OCI-M1 (cell line): ENCODE measurements at places on chromosomes 2 and 18.
A peak's percentile ranks its signal among the peaks of the same experiment; 100 is the strongest.

- DNase-seq: no peak
Measured at GRCh38 chr2:20012282-20013125, at the start of gene MATN3. Gene MATN3, minus strand, starts transcription at chr2:20012668. Its CDS starts 37 bp downstream, at chr2:20012631.

GRCh38 chr18:77422974-77423867 lies 173.6 kb downstream of the GALR1 start:
- DNase-seq: no peak

- peak; percentile 69 for DNase-seq
Measured at GRCh38 chr2:55441280-55441892, 21.7 kb upstream of the CCDC88A start.

- no peak for DNase-seq
Measured at GRCh38 chr2:113092864-113093612, 25.3 kb downstream of the IL1F10 start.

GRCh38 chr18:1618364-1618763 lies 713.7 kb downstream of the ADCYAP1 start:
- no peak for DNase-seq

GRCh38 chr2:27118525-27119329 lies at the start of gene CGREF1:
Gene CGREF1, minus strand, starts transcription at chr2:27119128. Its CDS starts 14,762 bp downstream, at chr2:27104366.
- DNase-seq: no peak

GRCh38 chr2:50885948-50886347 lies 146.0 kb downstream of the NRXN1 start:
- no peak for DNase-seq

DNA sequence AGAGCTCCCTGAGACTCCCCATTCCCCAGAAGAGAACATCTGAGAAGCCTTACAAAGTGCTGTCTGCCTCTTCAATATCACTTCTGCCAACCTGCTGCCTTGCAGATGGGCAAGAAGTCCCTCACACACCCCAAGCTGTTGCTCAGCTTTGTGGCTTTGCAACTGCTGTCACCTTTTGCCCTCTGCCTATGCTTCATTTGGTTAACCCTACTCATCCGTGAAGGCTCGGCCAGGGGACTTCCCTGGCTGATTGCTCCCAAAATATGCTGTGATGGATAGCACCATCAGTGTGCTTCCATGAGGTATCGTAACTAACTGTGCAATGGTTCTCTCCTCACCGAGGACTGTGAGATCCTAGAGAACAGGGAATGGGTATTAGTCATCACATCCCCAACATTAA lies 88.9 kb upstream of the CYP1B1 start:
- no peak for DNase-seq

DNA sequence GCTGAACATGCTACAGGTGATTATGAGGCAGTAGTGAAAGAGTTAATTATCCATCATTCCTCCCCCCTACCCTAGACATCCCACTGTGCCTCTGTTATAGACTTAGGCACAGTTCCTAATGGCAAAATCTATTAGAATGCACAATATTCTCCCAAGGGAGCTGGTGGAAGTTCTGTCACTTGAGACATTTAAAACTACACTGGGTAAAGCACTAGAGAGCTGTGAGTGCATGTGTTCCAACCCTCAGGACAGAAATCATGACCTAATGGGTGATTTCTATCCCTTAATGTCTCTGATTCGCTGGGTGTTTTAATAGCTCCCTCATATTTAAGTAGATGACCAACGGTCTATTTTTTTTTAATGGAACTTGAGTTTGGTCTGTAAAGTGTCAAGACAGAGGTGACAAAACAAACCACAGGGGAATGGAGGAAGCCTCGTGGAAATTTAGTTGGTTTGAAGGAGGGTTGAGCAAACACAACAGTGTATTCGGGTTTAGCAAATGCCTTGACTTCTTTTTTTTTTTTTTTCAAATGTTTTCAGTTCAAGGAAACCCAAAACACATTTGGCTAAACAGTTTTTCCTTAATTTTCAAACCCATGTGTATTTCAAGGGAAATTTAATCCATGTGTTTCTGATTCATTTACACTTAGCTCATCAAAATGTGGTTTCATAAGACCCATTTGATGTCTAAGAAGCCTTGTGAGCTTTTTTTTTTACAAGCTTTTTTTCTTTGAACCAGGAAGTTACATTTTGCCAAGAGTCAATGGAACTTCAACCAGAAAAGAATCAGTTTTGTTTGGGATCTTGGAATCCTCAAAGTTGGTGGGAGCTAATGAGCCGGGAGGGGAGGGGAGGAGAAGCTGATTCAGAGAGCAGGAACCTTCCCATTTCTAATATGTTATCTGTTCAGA lies 665.1 kb upstream of the ZEB2 start:
- no peak for DNase-seq

DNA sequence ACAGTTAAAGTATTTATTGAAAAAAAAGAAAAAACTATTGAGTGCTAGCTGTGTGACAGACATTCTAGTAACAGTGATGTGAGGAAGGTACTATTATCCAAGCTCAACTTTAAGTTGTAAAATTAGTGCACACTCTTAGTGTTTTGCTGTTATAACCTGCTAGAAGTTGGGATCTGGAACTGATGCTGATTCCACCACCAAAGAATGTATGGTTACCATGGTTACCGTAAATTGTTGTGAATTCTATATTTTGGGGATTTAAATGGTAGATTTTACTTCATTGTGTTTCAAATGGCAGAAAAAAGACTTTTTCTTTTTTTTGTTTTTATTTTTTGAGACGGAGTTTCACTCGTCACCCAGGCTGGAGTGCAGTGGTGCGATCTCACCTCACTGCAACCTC lies 5.3 kb downstream of the AGFG1 start:
- DNase-seq: no peak

DNA sequence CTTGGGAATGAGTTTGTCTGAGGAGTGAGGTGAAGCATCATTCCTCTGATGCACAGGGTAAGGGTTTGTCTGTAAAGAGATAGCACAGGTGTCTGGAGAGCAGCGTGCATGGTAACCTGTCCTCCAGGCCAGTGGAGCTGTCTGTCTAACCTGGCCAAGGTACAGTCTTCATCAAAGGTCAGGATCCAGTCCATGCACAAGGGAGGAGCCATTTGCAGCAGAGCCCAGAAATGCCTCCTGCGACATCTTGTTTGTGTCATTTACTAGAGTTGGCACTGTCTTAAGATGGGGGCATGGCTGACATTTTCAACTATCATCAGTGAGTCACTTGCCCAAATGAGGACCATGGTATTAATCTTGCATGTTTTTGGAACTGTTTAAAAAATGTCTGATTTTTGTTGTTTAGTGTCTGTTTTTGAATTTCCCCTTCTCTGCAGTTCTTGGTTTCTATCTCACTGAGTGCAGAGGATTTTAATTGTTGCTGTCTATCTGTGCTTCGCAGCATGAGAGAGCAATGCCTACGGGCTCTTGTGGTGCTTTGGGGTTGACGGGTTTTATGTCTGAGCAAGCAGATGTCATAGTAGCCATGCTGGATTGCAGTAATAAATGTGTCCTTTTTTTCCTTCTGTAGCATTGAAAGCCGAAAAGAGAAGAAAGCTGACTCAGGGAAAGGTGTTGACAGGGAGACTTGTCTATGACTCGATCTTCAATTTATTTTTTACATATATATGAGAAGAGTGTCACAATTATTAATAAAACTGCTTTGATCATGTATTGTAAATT lies 91.3 kb downstream of the DPP4 start:
- no peak for DNase-seq

DNA sequence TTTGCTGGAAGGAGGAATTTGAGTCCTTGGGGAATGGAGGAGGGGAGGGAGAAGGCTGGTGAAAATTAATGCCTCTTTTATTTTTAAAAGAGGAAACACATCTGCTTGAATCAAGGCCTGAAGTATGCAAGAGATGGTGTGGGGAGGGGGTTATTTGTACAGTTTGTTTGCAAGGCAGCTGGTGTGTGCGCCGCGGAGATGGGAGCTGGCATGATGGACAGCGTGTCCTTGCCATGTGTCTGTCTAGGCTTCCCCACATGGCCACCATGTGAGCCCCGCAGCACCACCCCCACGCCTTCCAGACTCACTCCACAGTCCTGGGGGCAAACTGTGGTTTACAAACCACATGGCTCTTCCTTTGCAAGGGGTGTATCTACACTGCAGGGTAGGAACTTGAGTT lies 154.8 kb upstream of the APCDD1 start:
- no peak for DNase-seq

DNA sequence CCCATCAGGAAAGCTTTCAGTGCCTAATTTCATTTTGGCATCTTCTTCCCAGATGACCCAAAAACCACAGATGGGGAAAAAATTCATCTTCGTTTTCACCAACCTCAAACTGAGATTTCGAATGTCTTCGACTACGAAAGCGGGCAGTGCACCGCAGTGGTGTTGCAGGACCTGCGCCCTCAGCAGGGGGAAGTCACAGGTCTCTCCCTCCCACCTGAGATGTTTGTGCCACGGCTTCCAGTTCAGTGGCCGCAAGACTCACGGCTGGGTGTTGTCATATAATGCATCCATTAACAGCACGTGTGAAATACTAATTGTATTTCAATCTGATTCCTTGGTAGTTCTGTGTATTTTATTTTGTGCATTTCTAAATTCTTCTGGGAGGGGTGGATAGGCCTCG lies 66.2 kb upstream of the SALL3 start:
- no peak for DNase-seq

- DNase-seq: no peak
Measured at GRCh38 chr2:233059547-233059796, 670 bp upstream of the INPP5D start.

GRCh38 chr2:23360571-23361125 lies 24.3 kb upstream of the KLHL29 start:
- DNase-seq: peak; percentile 11

GRCh38 chr2:146481629-146482028 lies 1363.2 kb upstream of the ACVR2A start:
- DNase-seq: no peak

GRCh38 chr2:134337631-134338030 lies 83.8 kb downstream of the MGAT5 start:
- peak; percentile 8 for DNase-seq

DNA sequence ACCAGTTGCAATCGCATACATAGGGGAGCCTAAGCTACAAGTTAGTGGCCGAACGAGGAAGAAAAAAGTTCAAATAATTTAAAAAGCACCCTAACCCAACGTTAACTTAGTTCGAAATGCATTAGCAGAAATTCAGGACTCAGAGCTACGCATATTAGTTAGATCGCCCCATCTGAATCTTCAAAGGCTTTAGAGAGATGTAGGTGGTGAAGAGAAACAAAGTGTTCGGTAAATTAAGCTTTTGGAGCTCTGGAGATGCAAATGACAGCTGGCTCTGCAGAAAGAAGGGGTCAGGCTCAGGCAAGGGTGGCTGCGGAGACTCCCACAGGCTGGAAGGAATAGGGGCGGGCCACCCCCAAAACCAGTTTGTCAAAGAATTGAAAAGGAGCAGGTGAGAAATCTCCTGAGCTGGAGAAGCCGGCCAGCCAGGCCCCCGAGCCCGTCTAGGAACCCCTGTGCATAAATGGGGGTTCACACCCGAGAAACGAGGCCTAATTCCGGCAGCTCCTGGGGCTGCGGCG lies 621 bp downstream of the TXNL1 start:
- peak; percentile 63 for DNase-seq

GRCh38 chr18:49119401-49119800 lies 168.6 kb upstream of the SMAD7 start:
- DNase-seq: no peak

- no peak for DNase-seq
Measured at GRCh38 chr2:61784643-61785042, 69.2 kb downstream of the FAM161A start.

GRCh38 chr18:79506191-79507075 lies 110.7 kb downstream of the NFATC1 start:
- peak; percentile 70 for DNase-seq

- DNase-seq: peak; percentile 72
Measured at GRCh38 chr2:11498543-11499034, 32.6 kb upstream of the E2F6 start.

GRCh38 chr2:172038604-172039003 lies 38.9 kb downstream of the METAP1D start:
- DNase-seq: no peak

GRCh38 chr2:224798180-224798579 lies 82.0 kb upstream of the CCDC195 start:
- DNase-seq: no peak

- DNase-seq: no peak
Measured at GRCh38 chr2:172420216-172420615, 7.2 kb upstream of the ITGA6 start.

- no peak for DNase-seq
Measured at GRCh38 chr2:30566631-30567030, 119.6 kb downstream of the LCLAT1 start.

DNA sequence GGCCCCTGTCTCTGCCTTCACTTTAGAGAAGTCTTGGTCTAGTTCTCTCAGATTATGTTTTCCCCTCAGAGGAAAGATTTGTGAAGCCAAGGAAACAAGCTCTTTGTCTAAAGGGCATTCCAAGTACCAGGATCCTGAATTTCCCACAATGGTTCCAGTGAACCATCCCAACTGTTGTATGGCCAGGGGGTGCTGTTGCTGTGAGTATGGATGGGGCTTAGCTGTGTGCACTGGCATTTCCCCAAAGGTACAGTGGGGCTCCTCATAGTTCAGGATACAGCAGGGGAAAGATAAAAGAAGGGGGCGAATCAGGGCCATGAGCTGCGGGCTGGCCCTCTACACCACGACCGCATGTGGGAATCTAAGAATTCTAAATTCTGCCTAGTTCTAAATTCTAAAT lies 1154.0 kb upstream of the FANCL start:
- no peak for DNase-seq

DNA sequence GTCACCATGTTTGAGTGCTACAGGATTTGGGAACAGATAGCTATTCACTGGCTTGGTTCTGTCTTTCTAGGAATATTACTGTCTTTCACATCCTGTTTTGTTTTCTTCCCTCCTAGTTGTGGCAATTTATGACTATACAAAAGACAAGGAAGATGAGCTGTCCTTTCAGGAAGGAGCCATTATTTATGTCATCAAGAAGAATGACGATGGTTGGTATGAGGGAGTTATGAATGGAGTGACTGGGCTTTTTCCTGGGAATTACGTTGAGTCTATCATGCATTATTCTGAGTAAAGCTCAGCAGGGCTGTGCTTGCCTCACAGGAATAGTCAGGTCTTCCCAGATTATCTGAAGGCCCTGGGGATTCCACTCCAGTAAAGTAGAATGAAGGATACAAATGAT lies 98.9 kb downstream of the ABI2 start:
- no peak for DNase-seq

DNA sequence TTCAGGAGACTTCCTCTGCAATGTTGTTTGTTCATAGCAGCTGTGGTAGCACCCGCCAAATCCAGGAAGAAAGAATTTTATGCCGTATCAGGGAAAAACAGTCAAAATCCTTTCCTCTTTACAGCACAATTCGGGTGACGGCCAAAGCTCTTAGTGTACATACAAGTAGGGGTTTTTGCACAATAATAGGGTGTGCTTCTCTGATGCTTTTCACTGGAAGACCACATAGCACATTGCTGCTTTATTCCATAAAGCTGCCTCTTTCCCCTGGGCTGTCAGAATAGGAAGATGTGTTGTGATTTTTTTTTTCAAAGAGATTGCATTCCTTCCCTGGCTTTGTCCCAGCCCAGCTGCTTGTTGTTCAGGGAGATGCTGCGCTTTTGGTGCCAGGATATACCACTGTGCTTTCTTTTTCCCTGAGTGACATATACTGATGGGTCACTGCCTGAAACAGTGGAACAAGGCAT lies 27.2 kb upstream of the LANCL1 start:
- no peak for DNase-seq
